ENCODE measurements at places on chromosomes 2 and 18. TPM values are rescaled to one million over a fixed set of nuclear protein-coding genes. Genes with fewer than 3 reads are reported as not detected.
A peak's percentile ranks its signal among the peaks of the same experiment; 100 is the strongest.

REG3G gene
- total RNA-seq: not detected

DNA sequence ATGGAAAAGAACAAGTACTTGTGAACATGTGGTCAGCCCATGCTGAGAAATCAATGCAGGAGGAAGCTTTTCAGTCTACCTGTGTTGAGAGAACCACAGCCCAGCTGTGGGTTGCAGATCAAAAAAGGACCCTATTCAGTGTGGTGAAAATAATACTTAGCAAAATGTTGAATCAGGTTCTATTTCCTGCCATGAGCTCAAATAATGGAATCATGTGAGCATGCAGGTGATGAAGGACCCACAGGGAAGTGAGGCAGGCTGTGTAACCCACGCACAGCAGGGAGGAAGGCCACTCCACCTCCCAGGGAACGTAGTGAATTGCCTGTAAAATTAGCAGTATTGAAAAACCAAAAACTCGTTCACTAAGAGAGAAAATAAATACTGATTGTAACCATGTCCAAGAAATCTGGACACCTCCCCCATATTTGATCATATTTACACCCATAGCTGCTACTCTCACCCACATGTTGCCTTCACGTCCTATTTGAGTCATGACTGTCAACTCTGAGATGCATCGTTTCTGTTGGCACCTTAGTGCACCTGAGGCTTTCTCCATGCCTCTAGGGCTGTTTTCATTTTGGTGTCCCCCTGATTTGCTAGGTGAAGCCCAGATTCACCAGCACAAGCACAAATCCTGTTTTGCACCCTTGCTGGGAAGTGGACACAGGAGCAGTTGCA is 20.5 kb upstream of the BCL2L11 start:
- no peaks in the 10 kb centered on the region for H3K4me1 ChIP-seq
- H3K4me3 ChIP-seq: no peak overlapping the region
- no peak overlapping the region for H3K27ac ChIP-seq
- H3K36me3 ChIP-seq: no peaks in the 10 kb centered on the region

TWIST2 gene
- 0.73 TPM for total RNA-seq

- no peaks in the 10 kb centered on the region for H3K36me3 ChIP-seq
- peak overlapping the region; percentile 47 for H3K27ac ChIP-seq
- H3K27me3 ChIP-seq: no peaks in the 10 kb centered on the region
- peak; percentile 74 for DNase-seq
- H3K4me1 ChIP-seq: peaks cover 72% of the 10 kb centered on the region
- no peak overlapping the region for H3K4me3 ChIP-seq
Observed at GRCh38 chr2:65349863-65350262, 82.5 kb downstream of the SPRED2 start.

DHRS9 gene
- 0.64 TPM for total RNA-seq

Data from heart right ventricle (tissue), 16 donors.